ENCODE measurements at places on chromosomes 5 and 9. TPM values are rescaled to one million over a fixed set of nuclear protein-coding genes. Genes with fewer than 3 reads are reported as not detected.

Gene IL31RA
- total RNA-seq = not detected

Gene SYNPO
- 413 TPM for total RNA-seq

Gene IRGM
- not detected for total RNA-seq

Gene ENG
- 511 TPM for total RNA-seq

Gene GNA14
- 2.2 TPM for total RNA-seq

Gene POLK
- total RNA-seq = 21.1 TPM

Gene PRDM9
- total RNA-seq = not detected

Gene PDE6A
- 0.08 TPM for total RNA-seq

Gene CNTNAP3B
- total RNA-seq = 19.7 TPM

Gene CCDC69
- 202 TPM for total RNA-seq

Gene PDLIM4
- total RNA-seq = 96.7 TPM

Gene TMEM174
- not detected for total RNA-seq

Gene C1QTNF2
- total RNA-seq = 2.2 TPM

Gene PLEKHG4B
- 0.08 TPM for total RNA-seq

Gene NREP
- total RNA-seq = 22.9 TPM

Gene TAF11L8
- total RNA-seq = not detected

Gene SCGB3A2
- not detected for total RNA-seq

Gene PIP5KL1
- 0.20 TPM for total RNA-seq

Gene CXCL14
- total RNA-seq = 0.33 TPM

Gene PCSK1
- total RNA-seq = 4.0 TPM

Gene ARRDC1
- total RNA-seq = 21.4 TPM

Gene DYNC2I2
- 33.1 TPM for total RNA-seq

Gene FOXD4L4
- not detected for total RNA-seq

Gene PLPP7
- total RNA-seq = 124 TPM
